GM10248 (cell line): ENCODE measurements at places on chromosomes 13 and 19.

DNA sequence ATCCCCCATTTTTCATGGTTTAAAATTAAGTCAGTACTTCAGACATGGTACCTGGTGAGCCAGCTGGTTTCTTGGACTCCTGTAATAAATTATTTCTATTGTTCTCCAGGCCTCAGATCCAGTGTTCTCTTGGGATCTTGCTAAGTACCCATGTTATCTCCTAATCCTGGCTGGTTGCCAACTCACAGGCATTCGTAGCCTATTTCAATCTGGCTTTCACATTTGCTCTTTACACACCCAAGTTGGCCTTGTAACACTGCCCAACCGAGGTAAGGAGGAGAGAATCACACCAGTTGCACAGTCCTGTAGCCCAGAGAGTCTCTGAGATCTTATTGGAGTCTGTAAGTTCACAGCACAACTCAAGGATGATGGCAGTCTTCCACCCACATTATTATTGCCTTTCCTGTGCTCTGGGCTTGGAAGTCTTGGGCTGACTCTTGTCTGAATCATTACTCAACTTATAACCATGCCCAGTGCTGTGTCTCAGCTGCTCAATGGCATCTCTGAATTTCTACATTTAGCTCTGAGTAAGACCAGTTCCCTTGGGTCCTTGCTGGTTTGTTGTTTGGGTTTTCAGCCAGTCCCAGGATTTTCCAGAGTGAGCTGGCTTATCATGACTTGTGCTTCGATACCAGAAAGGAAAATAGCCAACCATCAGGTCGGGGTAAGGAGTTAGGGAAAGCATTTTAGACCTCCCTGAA is 76.6 kb upstream of the KLF12 start:
- DNase-seq = no peak

DNA sequence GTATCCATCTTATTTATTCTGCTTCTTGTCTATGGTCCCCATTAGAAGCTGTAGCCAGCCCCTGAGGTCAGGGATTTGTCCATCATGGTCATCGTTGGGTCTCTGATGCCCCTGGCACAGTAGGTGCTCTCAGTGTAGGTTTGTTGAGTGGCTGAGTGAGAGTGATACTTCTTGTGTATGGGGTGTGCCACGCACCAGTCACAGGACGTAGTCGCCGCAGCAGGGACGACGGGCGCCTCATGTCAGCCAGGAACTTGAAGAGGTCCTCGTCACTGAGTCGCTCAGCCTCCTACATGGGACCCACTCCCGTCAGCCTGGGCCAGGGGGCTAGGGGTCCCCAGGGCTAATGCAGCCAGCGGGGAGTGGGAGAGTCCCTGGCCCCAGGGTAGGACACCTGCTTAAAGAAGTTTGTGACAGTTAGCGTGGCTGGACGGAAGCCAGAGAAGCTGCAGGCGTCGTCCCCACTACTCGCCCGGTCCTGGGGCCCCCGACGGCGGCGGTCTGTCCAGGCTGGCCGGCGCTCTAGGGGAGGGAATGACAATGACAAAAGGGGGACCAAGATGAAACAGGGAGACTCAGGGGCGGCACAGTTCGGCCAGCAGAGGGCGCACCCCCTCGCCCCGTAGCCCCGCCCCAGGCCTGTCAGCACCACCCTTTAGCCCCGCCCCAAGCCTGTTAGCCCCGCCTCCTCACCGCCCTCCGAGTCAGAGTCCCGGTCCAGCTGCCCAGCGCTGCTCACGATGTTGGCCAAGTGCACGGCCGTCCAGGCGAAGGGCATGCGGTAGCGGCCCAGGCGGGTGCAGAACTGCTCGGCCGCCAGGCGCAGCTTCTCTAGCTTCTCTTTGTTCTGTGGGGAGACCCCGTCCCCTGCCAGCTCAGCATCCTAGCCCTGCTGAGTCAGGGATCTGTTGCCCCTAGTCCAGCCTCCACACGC is 3.7 kb downstream of the ANGPTL8 start:
- peak; percentile 99 for DNase-seq

- peak; percentile 93 for DNase-seq
Measured at GRCh38 chr19:56393119-56394012, at the start of gene ZNF582. ZNF582 (minus strand) TSS chr19:56393534; CDS start chr19:56391752, 1,782 bp downstream.

- no peak for DNase-seq
Measured at GRCh38 chr13:84380866-84381265, 498.6 kb upstream of the SLITRK1 start.

GRCh38 chr13:110415669-110416068 is 108.6 kb downstream of the COL4A2 start:
- no peak for DNase-seq

DNA sequence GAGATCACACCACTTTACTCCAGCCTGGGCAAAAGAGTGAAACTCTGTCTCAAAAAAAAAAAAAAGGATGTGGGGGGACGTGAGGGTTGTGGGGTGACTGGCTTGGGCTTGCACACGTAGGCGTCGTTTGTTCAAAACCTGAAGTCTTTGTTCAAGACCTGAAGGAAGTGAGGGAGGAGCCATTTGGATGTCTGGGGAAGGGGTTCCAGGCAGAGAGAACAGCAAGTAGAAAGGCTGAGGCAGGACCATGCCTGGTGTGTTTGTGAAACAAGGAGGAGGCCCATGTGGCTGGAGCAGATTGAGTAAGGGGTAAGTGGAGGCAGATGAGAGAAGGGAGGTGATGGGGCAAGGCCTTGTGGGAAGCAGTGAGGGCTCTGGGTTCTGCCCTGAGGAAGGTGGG is 27.8 kb downstream of the PIN1 start:
- no peak for DNase-seq
